ENCODE measurements at places on chromosomes 6 and 20.

DNA sequence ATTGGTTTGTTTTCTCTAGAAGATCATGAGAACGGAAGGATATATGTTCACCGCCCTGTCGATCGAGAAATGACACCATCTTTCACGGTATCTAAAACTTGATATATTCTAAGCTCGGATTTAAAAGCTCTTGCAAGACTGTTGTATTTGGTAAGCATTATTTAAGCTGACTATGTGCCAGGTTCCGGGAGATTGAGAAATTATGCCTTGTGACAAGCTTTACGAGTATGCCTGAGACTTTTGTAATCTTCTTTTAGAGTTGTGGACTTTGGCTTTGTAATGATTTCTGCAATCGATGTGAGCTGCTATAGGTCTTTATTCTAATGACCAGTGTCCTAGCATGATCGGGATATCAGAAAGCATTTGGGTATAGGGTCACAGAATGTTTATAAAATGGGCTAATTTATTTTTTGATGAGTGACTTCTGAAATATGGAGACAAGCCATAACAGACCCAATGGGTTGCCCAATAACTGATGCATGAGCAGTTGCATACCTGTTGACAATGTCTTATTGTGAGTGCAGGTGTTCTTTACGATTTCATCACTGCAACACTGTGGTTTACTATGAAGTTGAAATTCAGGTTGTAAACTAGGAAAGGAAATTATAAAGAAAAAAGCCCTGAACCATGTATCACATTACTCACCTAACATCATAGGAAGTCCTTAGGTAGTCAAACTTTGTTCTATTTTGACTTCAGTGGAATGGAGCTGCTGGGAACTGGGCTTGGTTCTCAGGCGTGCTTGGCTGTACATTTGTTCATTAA lies 14.0 kb downstream of the CDH26 start:
- DNase-seq: no peak

GRCh38 chr20:45845452-45845851 lies 11.7 kb downstream of the ACOT8 start:
- DNase-seq: no peak

GRCh38 chr6:111585241-111585973 lies 20.3 kb downstream of the TRAF3IP2 start:
- DNase-seq: no peak

DNA sequence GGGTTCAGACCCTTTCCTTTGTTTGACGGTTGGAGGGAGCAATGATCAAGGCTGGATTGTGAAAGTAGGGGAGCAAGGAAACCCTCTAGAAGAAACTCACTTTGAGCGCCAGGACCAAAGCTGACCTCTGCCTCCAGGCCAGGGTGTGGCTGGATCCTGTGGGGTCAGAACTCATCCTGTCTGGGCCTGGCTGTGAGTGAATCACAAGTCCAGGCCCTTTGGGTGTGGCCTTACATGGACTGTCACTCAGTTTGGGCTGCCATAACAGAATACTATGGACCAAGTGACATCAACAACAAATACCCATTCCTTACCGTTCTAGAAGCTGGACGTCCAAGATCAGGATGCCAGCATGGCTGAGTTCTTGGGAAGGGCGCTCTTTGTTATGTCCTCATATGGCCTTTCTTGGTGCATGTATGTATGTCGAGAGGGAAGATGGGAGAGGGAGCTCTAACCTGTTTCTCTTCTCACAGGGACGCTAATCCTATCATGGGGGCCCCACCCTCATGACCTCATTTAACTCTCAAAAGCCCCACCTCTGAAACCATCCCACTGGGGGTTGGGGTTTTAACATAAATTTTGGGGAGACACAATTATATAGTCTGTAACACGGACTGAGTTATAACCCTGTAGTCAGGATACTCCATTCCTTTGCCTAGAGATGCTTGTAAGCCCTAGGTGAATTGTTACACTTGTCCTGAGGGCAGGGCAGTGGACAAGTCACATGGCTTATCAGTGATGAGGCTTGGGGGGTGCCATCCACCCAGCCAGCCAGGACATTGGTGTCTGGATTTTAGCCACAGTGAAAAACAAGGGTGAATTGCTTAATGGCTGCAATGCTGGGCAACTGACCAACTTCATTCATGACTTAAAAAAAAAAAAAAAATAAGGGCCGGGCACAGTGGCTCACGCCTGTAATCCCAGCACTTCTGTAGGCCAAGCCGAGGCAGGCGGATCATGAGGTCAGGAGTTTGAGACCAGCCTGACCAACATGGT lies 80.0 kb downstream of the TRMT11 start:
- no peak for DNase-seq

GRCh38 chr20:32598606-32599005 lies 13.5 kb upstream of the NOL4L start:
- DNase-seq: no peak

- no peak for DNase-seq
Measured at GRCh38 chr6:20186981-20187380, 25.3 kb downstream of the MBOAT1 start.

DNA sequence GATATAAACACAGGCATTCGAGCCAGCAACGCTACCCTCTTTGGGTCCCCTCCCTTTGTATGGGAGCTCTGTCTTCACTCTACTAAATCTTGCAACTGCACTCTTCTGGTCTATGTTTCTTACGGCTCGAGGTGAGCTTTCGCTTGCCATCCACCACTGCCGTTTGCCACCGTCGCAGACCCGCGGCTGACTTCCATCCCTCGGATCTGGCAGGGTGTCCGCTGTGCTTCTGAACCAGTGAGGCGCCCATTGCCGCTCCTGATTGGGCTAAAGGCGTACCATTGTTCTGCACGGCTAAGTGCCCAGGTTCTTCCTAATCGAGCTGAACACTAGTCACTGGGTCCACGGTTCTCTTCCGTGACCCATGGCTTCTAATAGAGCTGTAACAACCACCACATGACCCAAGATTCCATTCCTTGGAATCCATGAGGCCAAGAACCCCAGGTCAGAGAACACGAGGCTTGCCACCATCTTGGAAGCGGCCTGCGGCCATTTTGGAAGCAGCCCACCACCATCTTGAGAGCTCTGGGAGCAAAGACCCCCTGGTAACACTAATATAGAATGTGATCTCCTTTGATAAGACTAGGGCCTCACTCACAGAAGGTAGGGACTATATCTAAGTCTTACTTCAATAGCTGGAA lies 973 bp downstream of the UBD start:
- no peak for DNase-seq

DNA sequence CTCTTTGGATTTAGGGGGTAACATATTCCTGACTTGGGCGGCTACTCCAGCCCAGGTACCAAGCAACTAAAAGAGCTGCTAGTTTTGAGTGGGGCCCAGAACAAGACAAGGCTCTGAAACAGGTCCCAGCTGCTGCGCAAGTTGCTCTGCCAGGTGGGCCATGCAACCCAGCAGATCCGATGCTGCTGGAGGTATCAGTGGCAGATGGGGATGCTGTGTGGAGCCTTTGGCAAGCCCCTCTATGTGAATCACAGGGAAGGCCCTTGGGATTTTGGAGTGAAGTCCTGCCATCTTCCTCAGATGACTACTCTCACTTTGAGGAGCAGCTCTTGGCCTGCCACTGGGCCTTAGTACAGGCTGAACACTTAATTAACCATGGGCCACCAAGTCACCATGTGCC lies 43.7 kb upstream of the VSX1 start:
- no peak for DNase-seq

DNA sequence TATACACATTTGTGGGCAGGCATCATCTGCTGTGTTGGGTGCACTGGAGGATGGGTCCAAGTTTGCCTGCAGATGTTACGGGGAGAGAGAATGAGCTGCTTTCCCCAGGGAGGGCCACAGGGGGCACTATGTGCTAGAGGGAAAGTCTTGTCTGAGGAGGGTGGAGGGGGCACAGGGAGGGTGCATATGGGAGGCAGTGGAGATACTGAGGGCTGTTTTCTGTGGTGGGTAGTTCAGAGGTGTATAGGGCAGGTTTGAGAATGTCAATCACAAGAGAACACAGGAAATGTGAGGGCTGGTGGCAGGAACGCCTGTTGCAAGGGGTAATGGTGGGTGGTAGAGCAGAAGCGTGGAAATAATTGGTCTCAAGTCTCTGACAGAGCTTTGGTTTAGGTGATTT lies 7.7 kb upstream of the PTPRA start:
- peak; percentile 12 for DNase-seq

GRCh38 chr6:2819115-2819514 lies 22.5 kb downstream of the SERPINB1 start:
- DNase-seq: no peak

DNA sequence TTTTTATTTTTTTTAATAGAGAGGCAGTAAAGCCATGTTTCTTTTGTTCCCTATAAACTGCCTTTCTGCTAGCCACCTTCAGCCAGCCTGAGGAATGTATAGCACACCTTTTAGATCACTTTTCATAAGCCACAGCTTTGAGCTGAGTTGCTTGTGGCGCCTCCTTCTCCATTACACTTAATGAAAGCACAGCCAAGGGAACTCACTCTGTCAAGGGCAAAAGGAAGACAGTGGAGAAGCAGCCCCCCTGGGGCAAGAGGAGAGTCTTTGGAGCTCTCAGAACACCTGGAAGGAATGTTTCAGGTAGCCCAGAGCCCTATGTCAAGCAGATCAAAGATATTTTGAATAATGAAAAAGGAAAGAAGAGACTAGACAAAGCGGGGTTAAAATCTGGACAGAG lies 235.1 kb downstream of the CLIC5 start:
- DNase-seq: no peak

- no peak for DNase-seq
Measured at GRCh38 chr6:130927305-130927704, 100.1 kb downstream of the SMLR1 start.

GRCh38 chr6:139115989-139116758 lies 18.7 kb upstream of the HECA start:
- no peak for DNase-seq

DNA sequence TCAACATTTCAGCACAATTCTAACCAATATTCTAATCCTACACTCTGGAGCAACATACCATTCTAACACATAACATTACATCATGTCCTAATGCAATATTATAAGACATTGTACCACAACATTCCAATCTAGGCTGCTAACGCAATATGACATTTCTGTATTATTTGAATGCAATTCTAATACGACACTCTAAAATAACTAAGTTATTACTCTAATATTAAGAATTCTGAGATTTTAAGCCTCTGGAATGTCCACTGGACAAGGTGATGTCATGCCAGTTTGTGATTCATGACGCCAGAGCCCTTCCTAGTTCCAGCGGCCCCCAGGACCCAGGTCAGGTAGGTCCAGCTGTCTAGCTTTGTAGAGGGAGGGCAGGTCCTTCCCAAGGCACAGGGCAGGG lies 69.7 kb upstream of the SIRPA start:
- no peak for DNase-seq

- no peak for DNase-seq
Measured at GRCh38 chr6:119960456-119960855, 610.9 kb upstream of the MAN1A1 start.

- no peak for DNase-seq
Measured at GRCh38 chr20:10649080-10649796, 24.6 kb downstream of the JAG1 start.

Data from activated CD4-positive, alpha-beta T cell treated with anti-CD3 and anti-CD28 coated beads, Interleukin-2, amount 50 U/mL, for 1 hour (primary cell).